Fibroblast of skin of left biceps (primary cell): ENCODE measurements at places on chromosomes 6 and 20.

DNA sequence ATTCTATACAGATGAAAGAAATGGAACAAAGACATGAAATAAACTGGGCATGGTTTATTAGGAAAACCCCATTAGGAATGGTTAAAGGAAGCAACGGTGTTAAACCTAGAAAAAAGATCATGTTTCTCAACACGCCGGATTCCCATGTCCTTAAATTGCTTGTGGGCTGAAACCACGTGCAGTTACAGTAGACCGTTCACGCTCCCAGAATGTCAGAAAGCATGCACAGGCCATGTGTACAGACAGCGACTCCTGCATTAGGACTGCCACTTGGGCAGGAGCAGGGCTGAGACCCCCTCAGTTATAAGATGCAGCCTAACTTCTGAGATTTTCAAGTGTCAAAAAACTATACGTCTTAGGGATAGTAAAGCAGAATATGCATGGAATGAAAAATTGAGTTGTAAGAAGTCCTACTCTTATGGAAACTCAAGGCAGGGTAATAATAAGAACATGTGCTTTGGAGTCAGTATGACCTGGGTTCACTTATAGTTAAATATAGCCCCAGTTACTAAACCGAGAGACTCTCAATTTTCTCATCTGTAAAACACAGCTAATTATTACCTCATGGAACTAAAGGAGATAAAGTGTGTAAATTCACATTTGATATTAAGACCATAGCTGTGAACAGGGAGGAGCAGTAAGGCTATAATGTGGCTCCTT lies 174.0 kb upstream of the UST start:
- DNase-seq = no peak

DNA sequence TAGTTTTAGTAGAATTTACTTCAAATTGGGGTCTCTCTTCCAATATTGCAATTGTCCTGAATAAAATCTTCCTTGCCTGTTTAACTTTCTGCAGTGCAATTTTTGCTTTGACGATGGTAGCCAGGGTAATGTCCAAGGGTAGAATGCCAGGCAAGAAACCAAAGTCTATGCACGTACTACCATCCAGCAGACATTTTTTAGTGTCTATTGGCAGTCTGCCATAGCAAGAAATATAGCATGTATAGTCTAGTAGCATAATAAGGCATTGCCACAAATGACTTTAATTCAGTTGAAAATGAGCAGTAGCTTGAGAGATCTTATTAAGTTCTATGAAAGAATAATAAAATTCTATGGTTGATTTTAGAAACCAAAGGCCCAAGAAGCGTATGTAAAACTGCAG lies 62.3 kb upstream of the KCNQ5 start:
- no peak for DNase-seq

DNA sequence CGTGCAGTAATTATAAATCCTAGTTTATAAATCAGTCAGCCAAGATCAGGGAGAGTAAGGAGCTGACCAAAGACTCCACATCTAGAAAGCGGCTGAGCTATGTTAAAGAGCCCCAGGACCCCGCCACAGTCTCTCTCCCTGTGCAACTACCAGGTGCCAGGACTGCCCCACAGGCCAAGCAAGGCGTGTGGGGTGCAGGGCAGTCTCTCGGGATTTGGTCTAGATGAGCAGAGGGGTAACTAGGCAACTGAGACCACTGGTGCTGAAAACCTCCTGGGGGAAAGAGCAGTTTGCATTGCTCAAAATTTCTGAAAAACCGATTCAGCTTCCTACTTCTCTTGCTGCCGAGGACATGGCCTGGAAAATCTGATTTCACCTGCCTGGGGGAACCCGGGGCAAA lies 10.4 kb downstream of the PMEPA1 start:
- DNase-seq = no peak

DNA sequence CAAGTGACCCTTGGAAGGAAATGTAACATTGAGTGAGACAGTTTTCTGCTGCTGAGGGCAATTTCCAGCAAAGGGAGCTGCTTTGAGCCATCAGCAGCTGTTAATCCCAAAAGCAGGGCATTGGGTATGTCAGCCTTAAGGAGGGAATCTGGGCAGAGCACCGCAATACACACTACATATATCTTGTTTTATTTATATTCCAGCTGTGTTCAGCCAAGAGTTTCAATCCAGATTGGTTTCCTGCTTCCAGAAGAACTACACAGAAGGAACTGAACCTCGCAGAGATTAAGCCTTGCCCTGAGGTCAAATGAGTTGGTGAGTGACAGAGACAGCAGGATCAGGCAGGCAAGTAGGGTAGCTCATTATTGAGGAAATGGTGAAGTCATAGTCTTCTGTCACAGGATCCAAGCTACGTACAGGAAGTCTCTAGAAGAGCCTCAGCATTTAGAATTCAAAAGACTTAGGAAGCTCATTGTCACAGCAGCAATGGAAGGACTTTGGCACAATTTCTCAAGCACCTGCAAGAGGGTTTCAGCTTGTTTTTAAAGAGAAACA lies 109.9 kb upstream of the HEY2 start:
- DNase-seq = no peak

DNA sequence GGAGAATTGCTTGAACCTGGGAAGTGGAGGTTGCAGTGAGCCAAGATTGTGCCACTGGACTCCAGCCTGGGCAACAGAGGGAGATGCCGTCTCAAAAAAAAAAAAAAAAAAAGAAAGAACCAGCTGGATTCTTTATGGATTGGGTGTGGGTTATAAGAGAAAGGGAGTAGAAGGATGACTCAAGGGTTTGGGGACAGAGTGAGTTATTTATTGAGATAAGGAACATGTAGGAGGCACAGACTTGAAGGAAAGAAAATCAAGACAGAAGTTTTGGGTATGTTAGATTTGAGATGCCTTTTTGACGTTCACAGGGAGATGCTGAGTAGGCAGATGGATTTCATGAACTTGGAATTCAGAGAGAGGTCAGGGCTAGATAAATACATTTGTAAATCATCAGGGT lies 47.6 kb downstream of the KIZ start:
- DNase-seq = no peak
